Stimulated activated CD4-positive, alpha-beta T cell treated with anti-CD3 and anti-CD28 coated beads, Interleukin-15, amount 100 ng/mL, for 1 hour (primary cell): ENCODE measurements at places on chromosomes 13 and 19.

DNA sequence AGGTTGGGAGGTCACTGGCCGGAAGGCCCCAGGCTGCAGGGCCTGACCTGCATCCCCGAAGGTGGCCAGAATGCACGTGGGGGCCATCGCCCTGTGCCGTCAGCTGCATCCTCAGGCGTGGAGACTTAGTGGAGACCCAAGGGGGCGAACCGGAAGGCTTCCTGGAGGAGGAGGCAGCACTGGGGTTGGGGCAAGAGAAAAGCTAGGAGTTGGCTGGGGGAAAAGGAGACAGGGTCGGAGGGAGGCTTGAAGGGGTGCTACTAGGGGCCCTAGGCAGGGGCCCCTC lies 1.4 kb upstream of the YJEFN3 start:
- no peak for DNase-seq

GRCh38 chr13:65034266-65034665 lies 2195.9 kb downstream of the PCDH9 start:
- no peak for DNase-seq

DNA sequence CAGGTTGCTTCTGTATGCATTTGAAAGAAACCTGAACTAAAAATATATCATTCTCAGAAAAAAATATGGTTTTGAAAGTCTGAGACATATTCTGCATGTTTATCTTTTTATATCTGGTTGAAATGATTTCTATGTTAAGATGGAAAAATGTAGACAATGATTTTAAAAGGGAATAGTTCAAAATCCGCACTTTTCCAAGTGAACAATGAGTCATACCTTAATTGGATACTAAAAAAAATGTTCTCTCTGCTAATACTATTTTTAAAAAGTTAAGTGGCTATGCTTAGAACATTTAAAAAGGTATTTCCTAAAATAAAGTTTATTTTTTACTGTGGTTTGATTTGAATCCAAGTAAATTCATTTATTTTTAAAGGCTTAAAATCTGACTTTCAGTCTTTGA lies 801.4 kb downstream of the SLITRK6 start:
- DNase-seq = no peak

DNA sequence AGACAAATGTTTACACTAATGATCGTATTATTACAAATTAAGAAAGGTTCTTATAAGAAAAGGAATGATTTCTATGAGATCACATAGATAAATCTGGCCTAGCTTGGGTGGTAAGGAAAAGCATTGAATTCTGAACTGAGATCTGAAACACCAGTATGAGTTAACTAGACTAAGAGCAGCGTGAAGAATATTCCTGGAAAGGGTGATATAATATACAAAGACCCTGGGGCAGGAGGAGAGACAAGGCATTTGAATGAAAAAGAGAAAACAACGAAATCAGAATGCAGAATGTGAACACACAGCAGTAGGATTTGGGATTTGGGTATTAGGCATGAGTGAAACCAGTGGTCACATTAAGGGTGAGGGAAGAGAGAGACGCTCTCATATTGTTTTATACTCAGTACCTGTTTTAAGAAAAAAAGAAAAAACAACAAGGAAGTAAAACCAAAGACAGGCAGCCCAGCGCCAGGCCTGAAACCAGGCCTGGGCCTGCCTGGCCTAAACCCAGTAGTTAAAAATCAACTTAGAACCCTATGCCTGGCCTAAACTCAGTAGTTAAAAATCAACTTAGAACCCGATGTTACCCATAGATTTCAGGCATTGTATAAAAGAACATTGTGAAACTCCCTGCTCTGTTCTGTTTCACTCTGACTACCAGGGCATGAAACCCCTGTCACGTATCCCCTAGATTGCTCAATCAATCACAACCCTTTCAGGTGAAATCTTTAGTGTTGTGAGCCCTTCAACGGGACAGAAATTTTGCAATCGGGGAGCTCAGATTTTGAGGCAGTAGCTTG lies 287.1 kb downstream of the ITGBL1 start:
- DNase-seq = no peak

GRCh38 chr19:51140441-51140840 lies 1.7 kb upstream of the SIGLEC7 start:
- no peak for DNase-seq

- peak; percentile 73 for DNase-seq
Observed at GRCh38 chr19:7340959-7341837, 7.5 kb upstream of the ARHGEF18 start.

GRCh38 chr19:49861541-49862378 lies 5.6 kb downstream of the PNKP start:
- DNase-seq = no peak

- DNase-seq = no peak
Observed at GRCh38 chr19:49440439-49441209, 703 bp downstream of the SLC17A7 start.

DNA sequence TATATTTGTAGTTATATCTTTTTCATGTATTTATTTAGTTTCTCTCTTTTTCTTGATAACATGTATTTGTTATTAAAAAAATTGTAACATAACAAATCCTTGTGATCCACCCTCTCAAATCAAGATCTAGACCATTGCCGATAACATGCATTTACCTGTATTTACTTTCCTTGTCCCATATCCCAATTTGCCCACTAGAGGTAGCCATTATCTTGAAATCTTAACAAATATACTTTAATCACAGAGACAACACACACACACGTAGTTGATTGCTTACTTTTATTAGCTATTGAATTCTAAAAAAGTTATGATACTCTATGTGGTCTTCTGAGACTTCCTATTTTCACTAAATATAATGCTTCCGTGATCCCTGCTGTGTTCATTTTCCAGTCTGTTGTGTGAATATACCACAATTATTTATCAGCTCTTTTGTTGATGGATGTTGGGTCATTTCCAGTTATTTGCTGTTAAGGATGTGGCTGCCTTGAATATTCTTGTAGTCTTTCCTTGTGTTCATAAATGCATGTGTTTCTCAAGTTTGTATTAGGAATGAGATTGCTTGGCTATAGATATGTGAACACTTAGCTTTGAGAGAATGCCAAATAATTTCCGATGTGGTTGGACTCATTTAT lies 31.3 kb upstream of the ZMYM2 start:
- DNase-seq = no peak

DNA sequence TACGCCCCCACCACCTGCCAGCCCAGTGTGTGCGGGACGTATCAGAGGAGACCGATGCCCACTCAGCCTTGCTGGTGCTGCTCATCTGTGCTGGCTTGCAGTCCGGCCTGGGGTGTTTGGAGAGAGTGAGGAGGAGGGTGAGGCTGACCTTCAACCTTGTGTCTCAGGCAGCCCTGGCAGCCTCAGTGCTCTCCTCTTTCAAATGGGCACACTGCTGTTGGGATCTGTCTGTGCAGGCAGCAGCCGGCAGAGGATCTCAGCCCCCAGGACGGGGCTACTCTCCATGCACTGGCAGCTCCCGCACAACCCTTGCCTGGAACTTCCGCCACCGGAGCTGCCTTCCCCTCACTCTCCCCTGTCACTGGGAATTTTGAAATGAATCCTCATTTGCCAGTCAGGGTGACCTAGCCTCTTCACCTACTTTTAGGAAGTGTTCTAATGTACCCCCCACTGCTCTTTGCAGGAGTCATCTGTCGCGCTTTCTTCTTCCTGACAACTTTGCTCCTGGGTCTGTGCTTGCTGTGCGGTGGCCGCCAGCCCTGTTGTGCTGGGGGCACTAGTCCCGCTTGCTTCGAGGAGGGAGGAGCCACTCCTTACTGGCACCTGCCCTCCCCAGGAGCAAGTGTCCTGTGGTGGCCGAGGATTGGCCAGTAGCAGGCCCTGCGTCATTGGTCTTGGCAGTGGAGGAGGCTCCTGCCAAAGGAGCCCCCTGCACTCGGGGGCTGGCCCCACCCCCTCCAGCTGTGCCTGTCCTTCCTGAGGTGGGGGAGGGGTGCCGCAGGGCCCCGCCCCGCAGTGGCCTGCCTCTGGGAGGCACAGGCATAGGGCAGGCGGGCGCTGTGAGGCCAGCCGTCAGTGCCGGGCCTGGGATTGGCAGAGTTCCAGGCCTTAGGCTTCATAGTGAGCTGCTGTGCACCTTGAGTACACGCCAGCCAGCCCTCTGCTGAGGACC lies 53.4 kb downstream of the TSSK6 start:
- DNase-seq = no peak

GRCh38 chr13:110503037-110503901 lies 58.3 kb downstream of the RAB20 start:
- DNase-seq = no peak

DNA sequence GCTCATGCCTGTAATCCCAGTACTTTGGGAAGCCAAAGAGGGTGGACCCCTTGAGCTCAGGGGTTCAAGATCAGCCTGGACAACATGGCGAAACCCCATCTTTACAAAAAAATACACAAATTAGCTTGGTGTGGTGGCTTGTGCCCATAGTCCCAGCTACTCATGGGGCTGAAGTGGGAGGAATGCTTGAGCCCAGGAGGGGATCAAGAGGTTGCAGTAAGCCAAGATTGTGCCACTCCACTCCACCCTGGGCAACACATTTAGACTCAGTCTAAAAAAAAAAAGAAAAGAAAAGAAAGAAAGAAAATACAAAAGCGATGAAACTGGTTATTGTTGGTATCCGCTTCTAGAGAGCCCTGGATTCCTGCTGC lies 597.4 kb downstream of the UQCRFS1 start:
- DNase-seq = no peak

GRCh38 chr13:44088991-44089413 lies 209.3 kb downstream of the LACC1 start:
- no peak for DNase-seq

DNA sequence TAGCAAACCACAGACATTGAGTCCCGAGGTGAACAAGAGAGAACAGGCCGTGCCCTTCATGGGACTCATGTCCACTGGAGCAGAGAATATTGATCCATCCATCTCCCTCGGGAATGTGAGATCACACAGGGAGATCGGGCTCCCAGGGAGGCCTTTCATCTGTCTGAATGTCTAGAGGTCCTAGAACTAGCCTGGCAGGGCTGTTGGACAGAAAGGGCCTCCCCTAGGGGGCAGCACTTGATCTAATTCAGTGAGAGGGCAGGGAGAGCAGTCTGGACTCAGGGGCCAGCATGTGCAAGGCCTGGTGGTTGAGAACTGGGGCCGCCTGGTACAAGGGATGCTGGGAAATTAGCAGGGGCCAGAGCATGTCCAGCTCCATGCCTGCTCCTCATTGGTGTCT lies 4.3 kb downstream of the RUVBL2 start:
- DNase-seq = peak; percentile 23

DNA sequence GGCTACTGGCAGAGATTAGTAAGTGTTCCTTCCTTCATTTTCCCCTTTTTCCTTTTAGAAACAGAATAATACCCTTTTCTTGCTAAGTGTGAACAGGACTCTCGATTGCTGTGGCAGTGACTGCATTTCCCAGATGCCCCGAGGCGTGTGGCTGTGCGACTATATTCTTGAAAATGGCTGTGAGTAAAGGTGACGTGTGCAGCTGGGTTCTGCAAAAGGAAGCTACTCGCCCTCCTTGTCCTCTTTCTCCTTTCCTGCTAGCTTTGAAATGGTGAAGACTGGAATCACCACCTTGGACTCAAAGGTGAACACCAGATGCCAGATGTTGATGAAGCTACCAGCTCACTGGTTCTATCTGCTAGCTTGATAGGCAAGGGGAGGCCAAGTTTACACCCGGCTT lies 121.4 kb downstream of the MIPEP start:
- no peak for DNase-seq

GRCh38 chr19:1177322-1178114 lies 3.5 kb upstream of the SBNO2 start:
- DNase-seq = no peak

GRCh38 chr19:7657131-7657751 lies 11.6 kb upstream of the RETN start:
- DNase-seq = no peak

GRCh38 chr19:18211683-18212082 lies 7.8 kb upstream of the RAB3A start:
- no peak for DNase-seq

GRCh38 chr13:69796256-69796655 lies 311.4 kb upstream of the ATXN8OS start:
- no peak for DNase-seq
